Activated CD8-positive, alpha-beta memory T cell treated with anti-CD3 and anti-CD28 coated beads for 1 hour (primary cell): ENCODE measurements at places on chromosomes 5 and 9.

GRCh38 chr9:123568691-123569688 lies 213.0 kb downstream of the CRB2 start:
- DNase-seq = no peak

DNA sequence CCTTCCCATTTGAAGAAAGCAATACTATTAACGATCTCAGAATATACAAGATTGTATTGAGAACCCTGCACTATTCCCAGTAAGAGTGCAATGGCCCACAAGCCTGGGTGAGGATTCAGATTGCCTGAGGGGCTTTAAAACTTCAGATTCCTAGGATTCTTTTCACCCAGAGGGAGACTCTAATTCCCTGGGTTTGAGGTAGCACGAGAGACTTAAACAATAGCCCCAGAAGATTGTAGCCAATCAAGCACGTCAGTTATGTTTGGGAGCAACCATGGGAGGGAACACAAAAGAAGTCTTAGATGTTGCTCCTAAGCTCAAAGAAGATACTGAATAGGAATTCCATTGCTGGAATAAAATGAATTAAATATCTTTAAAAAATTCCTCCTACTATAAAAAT lies 17.9 kb downstream of the MRPS27 start:
- DNase-seq = no peak

DNA sequence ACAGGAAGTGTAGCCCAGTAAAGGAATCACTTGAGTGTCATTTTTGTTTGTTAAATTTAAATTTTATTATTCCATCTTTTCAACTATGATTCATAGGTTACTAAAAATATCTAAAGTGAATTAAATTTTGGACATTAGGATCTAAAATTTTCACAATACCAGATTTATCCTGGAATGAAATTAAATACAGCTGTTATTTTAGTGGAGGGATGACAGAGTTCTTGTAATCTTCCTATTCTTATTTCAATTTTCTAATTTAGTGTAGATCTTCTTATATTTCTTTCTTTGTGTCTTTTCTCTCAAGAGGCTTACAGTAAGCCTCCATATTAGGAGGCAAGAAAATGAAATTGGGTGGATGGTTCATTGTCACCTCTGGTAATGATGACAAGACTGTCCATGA lies 167.9 kb upstream of the TNC start:
- no peak for DNase-seq

DNA sequence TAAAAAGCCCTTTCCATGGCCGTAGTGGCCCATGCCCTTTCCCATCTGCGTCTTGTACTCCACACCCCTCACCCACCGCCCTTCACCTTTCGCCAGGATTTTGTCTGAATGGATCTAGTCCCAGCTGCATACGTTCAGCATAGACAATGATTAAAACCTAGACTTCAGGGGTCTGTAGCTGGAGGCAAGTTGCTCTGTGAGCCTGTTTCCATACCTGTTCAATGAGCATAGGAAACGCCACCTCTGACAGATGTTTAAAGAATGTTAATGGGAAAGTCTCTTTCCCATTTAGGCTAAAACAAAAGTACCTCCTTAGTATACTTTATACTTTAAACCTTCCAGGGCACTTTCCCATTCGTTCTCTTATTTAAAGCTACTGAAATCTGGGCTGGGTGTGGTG lies 105.7 kb downstream of the SPRY4 start:
- DNase-seq = no peak

- DNase-seq = no peak
Measured at GRCh38 chr5:32394981-32395380, 49.6 kb downstream of the ZFR start.

DNA sequence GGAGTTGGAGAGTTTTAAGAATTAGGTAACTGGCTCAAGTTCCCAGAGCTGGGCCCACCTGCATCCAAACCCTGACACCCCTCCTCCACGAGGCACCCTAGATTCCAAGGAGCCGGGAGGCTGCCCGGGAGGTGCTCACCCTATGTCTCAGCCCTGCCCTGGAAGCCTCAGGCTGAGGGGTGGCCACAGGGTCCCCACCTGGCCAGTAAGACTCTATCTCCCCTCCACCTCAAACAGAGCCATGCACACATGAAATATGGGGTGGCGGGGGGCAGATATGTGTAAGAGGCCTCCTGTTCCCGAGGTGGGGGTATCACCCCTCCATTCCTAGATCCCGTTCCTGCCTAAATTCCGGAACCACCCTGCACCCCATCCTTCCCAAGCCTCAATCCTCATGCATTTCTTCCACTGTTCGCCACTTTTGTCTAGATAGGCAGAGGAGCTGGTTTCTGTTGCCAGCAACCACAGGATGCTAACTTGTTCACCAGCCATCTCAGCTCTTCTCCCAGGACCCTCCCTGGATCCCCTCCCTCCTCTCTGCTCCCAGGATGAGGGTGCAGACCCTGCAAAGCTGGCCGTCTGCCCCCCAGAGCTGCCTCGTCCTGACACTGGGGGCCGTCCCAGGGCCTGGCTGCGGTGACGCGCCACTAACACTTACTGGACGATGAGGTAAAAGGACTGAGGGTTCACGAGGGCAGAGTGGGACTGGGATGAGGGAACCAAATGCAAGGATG lies 44.1 kb downstream of the COL23A1 start:
- DNase-seq = no peak

DNA sequence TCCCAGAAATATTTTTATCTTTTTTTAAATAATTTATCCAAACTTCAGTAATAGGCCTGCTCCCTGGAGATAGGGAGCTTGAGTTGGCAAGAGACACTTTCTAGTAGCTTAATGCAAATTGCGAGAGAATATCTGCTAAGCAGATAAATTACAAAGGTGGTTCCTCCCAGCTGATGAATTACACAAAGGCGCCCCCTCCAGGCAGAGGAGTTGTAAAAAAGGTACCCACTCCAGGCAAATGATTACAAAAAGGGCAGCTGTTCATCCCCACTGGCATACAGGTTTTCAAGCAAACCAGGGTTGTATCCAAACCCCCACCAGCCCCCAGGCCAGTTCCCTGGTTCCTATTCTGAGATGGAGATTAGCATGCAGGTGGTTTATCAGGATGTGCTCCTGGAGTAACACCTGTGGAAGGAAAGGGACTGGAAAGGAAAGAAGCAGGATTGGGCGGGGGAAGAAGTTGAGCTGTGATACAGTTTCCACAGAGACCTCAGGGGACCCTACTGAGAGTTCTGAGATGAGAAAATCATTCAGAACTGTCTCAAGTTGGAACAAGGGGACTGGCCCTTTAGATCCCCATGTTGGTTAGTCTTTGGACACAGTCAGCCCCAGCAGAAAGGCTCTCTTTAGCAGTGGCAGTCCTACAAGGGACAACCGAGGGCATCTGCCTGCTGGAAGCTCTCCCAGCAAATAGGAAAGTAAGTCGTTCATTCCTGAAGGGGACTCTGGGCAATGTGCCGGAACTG lies 25.5 kb downstream of the ESM1 start:
- DNase-seq = no peak

DNA sequence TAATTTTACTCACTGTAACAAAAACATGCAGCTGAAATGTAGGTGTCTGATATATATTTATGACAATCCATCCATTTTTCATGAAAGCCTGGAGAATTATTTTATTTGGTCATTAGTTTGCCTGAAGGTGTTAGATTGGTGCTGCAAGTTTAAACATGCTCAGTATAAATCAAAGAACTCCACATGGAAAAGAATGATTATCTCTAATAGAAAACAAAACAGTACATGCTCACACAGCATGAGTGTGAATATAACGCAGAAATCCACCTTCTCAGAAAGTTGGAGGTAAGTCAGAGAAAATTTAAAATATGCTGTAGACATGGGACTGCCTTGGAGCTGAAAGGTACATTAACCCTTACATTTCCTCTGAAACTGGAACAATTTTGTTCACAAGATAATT lies 165.5 kb upstream of the RGS7BP start:
- no peak for DNase-seq

- no peak for DNase-seq
Measured at GRCh38 chr5:135952683-135953082, 2.1 kb downstream of the LECT2 start.

DNA sequence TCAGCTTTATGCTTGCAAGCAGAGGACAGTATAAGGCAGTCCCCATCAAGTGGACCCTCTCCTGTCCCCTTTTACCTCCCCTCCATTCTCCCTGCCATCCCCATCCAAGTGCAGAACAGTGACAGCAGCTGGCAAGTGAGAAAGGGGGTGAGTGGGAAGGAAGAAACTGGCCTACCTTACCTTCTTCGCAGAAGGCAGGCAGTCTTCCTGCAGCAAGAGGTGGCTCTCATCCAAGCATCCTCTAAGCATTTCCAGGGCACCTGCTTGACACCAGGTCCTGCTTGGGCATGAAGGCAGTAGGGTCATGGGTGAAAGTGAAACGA lies 77.3 kb upstream of the SH3PXD2B start:
- no peak for DNase-seq

DNA sequence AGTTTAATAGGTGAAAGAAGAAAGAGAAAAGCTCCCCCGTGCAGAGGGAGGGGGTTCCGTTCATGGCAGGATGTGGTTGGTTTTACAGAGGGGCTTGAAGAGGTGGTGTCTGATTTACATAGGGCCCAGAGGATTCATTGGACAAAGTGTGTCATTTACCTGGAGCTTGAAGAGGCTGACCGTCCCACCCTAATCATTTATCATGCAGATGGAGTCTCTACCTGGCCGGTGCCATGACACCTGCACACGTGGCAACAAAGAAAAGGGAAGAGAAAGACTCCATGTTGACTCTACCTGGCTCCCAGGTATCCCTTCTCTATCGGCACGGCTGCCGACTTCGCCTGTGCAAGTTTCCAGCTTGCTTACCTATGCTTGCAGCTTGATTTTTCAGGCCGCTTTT lies 35.3 kb upstream of the PRRC2B start:
- no peak for DNase-seq
